Activated naive CD8-positive, alpha-beta T cell treated with anti-CD3 and anti-CD28 coated beads, Interleukin-2, amount 50 U/mL, for 24 hours (primary cell): ENCODE measurements at places on chromosomes 1 and 21.

- no peak for DNase-seq
Measured at GRCh38 chr1:66373157-66373591, 160.8 kb upstream of the SGIP1 start.

GRCh38 chr1:209391792-209392191 is 191.7 kb upstream of the CAMK1G start:
- no peak for DNase-seq

DNA sequence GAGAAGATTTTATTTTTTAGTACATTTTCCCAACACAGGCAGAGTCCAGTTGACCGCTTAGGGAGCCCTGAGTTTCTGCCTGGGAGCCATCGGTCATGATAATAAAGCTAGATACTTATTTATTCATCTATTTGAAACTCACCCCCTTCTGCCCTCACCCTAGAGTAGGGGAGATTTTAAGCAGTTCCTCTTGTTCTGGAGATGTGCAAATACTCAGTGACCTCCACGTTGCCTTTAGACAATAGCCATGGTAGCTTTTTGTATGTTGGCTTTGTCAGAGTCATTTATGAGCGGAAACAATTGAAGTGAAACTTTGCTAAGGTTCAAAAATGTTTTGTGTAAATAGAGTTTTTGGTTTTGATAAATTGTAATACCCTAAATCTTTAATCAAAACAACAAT is 45.7 kb upstream of the PLPPR4 start:
- no peak for DNase-seq

DNA sequence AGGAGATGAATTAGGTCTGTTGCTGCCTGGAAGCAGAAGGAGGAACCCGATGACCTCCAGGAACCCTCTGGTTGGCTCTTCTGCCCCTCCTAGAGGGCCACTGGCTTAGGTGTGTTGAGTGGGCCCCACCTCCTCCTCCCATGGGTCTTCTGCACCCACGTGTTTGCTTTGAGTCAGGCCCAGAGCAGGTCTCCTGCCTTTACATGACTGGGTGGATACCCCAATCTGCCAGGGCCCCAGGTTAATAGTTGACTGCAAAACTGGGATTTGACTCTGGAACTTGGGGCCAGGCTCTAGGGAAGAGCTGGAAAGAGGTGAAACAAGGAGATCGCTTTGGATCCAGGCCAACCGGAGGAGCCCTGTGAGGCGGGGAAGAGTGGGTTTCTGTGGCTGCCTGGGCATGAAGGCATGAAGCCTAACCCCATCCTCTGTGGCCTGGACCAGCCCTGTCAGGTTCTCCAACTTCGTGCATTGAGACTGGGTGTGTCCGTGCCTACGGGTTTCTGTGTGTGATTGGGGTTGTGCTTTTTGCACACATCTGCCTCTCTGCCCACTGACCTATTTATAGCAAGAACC is 7.8 kb upstream of the LAD1 start:
- no peak for DNase-seq

DNA sequence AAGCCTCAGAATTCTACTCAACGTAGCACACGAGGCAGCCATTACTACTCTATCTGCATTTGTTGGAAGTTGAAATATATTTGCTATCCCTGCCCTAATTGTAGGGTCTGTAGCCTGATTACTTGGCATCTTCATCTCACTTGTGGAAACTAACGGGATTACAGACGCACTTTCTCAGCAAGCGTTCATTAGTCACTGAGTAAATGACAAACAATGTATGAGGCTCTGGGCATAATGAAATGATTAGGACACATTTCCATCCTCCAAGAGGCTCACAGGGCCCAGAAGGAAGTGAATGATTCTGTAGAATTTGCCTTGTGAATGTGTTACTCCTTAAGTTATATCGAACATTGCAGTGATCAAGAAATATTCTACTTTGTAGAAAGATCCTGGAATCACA is 78.1 kb downstream of the KIF26B start:
- DNase-seq = no peak

DNA sequence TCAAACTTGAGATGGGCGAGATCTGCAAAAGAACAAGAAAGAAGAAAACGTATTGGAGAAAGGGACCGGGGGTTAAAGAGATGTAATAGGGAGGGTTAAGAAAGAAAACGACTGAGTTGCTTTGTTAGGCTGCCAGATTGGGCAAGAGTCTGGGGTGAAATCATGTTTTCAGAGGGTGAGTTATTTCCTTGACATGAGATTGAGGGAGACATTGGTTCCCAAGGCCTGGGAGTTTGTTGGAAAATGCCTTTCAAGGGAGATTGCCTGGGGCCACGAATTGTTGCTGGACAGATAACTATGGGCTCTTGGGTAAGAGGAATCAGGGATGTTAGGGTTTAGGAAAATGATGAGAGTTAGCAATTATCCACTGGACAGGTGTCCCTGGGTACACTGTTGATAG is 776 bp upstream of the CADM3 start:
- no peak for DNase-seq

DNA sequence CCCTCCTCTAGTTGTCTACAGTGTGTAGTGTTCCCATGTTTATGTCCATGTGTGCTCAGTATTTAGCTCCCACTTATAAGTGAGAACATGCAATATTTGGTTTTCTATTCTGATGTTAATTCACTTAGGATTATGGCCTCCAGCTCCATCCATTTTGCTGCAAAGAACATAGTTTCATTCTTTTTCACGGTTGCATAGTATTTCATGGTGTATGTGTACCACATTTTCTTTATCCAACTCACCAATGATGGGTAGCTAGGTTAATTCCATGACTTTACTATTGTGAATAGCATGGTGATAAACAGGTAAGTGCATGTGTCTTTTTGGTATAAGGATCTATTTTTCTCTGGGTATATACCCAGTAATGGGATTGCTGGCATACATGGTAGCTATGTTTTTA is 67.0 kb downstream of the TBX19 start:
- no peak for DNase-seq

- DNase-seq = no peak
Measured at GRCh38 chr1:99004254-99004860, 304 bp downstream of the PLPPR5 start.

DNA sequence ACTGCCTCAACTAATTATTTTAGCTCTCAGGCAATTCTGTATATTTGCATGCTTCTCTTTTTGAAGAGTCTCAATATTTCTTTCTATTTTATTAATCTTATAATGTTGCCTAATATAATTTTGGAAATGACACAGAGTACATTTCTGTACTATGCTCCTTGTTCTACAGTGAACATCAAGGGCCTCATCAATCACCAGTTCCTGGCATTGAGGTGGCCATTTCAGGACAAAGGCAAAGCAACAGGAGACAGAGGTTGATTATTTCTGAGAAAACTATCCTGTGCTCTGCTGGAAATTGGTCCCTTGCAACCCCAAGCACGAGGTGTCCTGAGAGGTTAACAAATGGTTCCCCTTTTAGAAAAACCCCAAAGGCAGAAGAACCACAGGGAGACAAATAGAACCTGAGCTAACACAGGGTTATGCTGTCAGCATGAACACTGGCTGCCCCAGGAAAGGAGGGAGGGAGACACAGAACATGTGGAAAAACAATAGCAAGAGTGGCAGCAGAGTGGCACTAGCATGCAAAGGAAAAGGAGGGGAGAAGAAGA is 63.9 kb upstream of the VAV3 start:
- DNase-seq = no peak

DNA sequence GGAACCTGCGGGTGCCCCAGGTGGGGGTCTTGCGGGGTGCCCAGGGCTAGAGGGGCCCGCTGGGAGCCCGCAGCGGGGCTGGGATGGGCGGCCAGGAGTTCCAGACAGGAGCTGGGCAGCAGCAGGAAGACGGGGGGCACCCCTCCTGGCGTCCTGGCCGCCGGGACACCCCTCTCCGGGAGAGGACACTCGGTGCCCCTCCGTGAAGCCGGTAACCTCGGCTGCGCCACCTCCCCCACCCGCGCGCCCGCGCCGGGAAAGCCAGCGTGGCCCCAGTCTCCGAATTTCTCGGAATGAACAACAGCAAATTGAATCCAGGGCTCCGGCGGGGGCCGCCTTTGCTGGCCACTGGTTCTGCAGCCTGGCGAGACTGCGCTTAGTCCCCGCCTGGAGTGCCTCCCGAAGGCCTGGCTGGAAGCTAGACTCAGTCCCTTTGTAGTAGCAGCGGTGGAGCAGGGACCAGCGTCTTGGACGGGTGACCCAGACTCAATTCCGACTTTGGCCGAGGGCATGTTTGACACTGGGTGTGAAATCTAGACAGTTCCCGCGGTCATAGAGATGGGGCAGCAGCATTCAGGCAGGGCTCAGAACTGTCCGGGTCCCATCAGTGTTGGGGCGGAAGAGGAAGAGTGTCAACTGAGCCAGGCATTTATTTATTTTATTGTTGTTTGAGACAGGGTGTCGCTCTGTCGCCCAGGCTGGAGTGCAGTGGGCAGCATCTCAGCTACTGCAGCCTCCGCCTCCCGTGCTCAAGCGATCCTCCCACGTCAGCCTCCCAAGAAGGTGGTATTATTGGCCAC is 773 bp downstream of the IFNGR2 start:
- DNase-seq = peak; percentile 37

DNA sequence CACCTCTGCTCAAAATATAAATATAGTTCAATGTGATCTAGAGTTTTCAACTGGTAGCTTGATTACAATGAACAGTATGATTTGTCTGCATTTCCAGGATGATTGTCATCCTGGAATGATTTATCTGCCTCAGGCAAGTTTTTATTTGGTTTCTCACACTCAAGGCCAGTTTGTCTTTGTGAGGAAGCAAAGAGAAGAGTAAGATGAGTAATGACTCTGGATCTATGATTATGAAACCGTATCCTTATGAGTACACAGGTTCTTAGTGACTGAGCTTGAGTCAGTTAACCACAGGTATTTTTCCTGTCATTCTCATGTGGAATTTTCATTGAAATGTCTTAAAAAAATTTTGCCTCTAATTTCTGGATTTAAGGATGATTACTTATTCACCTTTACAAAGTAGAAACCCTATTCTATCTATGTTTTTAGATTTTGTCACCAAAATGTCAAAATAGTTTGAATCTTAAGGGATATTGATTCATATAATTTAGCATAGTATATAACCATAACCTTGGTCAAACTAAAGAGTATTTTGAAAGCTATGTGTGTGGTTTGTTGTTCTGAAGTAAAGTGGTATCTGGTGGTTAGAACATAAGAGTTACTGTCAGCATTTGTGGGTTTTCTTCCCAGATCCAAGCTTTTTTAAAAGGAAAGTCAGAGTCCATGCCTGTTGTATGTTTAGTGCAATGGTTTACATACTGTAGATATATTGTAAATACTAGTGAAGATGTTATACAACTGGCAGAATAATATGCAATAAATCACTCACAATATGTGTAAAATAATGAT is 145.0 kb downstream of the RASAL2 start:
- no peak for DNase-seq

DNA sequence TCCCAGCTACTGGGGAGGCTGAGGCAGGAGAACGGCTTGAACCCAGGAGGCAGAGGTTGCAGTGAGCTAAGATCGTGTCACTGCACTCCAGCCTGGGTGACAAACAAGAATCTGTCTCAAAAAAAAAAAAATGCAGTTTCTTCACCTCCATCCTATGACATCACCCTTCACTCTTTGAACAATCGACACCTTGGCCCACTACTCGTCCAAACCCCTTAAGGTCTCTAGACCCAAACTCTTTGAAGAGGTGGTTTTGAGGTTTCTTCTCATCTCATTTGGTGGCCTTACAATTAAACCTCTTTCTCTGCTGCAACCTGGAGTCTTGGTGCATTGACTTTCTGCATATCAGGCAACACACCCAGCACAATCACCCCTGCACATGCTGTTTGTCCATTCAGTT is 86.1 kb downstream of the SLC16A1 start:
- DNase-seq = no peak

- DNase-seq = no peak
Measured at GRCh38 chr1:28154078-28154594, 22.4 kb downstream of the PTAFR start.

- no peak for DNase-seq
Measured at GRCh38 chr1:243748706-243749283, 101.2 kb downstream of the AKT3 start.

DNA sequence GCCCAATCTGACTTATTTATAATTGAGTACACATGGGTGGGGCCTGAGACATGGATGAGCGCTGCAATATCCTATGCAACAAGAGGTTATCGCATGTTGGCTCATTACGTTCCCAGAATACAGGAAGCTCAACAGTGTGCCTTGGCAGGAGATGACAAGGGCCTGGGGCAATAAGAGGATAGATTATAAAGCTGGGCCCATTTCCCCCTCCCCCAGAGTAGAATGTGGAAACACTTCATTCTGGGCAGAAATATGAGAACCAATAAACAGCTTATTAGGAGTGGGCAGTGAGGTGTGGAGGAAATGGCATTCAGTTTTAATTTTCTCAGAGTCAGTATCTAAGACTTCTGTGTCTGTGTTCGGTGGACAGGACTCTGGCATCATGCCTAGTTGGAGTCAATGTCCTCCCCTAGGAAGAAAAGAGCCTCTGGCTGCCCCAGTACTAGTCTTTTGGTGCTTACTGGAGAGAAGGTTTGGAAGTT is 92.8 kb downstream of the PIK3R3 start:
- no peak for DNase-seq

- no peak for DNase-seq
Measured at GRCh38 chr1:6316240-6317097, 55.6 kb upstream of the GPR153 start.

DNA sequence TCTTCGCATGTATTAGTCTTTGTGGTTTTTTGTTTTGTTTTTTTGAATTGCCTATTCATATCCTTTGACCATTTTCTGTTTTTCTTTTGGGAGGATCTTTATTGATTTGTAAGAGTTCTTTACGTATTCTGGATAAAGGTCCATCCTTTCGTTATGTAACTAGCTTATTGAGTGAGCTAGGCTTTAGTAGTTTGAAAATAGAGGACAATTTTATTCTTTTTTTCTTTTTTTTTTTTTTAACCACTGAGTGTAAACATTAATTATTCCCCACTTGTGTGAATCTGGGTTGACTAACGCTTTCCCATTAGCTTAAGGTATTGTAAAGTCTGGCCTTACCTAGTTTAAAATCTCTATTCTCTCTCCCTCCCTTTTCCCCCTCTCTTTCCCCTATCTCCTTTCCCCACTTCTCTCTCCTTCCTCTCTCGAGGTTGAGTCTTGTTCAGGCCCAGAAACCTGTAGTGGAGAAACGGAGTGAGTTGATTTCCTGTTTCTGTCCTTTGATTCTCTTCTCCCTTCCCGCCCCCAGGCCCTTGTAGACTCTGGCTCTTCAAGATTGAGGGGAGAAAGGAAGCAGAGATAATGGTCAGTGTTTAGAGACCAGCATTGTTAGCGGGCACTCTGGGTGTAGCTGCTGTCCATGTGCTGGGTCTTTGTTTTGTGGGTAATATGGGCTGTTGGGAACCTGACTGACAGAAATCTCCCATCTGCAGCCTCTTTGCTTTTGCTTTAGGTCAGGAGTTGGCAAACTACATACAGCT is 1.5 kb downstream of the MORC3 start:
- DNase-seq = no peak

GRCh38 chr1:7120863-7121621 is 335.8 kb downstream of the CAMTA1 start:
- DNase-seq = no peak

- peak; percentile 38 for DNase-seq
Measured at GRCh38 chr1:94926126-94926914, 590 bp downstream of the CNN3 start.

GRCh38 chr1:179178183-179178582 is 51.3 kb downstream of the ABL2 start:
- DNase-seq = no peak
